Astrocyte of the hippocampus (primary cell): ENCODE measurements at places on chromosomes 5 and 9.

DNA sequence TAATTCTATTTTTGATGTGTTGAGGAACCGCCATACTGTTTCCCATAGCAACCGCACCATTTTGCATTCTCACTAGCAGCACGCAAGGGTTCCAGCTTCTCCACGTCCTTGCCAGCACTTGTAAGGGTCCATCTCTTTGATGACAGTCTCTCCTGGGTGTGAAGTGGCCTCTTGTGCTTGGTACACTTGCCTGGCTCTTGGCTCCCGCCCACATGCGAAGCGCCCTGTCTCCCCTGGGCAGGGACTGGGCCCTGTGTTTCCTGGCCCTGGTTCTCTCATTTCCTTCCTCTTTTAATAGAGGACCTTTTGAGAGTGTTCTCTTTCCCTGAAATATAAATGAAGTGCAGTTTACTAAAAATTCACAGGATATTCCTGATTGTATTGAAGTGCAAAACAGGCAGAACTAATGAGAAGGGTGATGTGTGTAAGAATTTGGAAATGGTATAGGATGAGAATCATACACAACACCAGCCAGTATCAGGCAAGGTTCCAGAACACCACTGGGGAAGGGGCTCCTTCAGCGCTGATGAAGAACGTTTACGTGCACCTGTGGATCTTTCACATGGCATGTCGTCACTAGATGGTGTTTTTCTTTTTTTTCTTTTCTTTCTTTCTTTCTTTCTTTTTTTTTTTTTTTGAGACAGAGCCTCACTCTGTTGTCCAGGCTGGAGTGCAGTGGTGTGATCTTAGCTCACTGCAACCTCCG is 73.0 kb downstream of the EHMT1 start:
- no peak for DNase-seq

GRCh38 chr5:56772767-56773166 is 42.6 kb upstream of the MAP3K1 start:
- DNase-seq: no peak

- DNase-seq: no peak
Measured at GRCh38 chr9:112033237-112034215, 136.9 kb downstream of the UGCG start.

DNA sequence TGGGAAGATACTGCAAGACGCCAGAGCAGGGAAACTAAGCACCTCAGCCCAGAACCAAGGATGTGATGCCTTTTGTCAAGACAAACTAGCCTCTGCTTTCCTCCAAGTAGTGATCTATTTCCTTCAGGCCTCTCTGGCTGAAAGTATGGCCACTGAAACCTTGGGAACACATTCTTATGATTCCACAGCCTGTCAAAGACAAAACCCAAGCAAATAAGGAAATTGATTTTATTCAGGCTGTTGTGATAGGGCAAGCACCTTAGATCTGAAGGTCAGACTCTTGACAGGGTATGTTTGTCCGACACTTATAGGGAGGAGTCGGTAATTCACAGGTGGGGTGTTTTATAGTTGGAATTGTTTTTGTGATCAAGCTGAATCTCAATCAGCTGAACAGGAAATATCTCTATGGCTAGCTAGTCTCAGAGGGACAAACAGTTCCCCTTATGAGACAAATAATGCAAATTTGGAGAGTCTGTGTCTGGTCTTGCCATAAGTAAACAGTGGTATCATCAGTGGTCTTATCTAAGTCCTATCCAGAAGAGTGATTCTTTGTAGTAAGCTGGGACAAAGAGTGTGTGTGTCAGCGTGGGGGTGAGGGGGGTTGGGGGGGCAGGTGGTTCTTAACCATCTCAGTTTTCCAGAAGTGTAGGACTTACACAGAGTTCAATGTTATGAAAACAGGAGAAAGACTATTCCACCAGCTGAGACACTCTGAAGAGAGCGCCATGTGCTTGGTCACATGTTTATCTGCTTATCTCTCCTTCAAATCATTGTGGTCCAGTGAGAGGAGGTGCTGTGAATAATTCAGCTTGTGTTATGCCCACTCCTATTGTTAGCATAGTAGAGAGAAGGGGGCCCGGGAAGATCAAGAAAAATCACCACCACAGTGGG is 6.7 kb upstream of the ZCCHC10 start:
- DNase-seq: peak; percentile 46

DNA sequence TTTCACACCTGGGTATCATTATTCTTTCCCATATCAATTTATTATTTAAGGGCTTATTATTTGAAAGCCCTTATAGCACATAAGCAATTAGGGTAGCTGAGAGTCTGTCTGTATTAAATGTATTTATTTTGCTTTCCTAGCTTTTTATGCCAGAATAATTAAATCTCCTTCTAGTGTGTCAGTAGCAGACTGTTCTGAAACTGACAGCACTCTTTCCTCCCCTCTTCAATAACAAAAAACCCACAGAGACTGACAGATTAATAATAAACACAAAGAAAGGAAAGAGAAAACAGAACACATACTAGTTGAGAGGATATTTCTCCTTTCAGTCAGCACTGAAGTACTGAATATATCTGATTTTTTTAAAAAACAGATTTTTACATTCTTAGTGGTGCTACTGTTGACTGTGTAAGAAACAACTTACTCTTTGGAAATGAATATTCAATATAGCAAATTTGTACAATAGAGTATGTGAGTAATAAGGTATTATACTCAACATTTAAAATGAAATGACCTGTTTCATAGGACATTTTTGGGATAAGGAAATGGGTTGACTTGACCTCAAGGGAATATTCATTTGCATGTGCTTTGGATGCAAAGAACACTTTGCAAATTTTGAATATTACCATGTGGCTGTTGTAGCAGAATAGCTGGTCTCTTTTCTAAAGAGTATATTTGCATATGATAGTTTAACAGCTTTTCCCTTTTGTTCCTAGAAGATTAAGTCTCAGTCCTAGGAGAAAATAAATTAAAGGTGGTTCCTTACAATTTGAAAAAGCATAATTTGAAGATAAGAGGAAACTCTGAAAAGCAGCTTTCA is 208.3 kb downstream of the SPATA31D1 start:
- DNase-seq: no peak

GRCh38 chr9:129612123-129612522 is 8.8 kb downstream of the C9orf50 start:
- DNase-seq: no peak

- peak; percentile 92 for DNase-seq
Measured at GRCh38 chr9:115650768-115651167, 502.8 kb upstream of the PAPPA start.

DNA sequence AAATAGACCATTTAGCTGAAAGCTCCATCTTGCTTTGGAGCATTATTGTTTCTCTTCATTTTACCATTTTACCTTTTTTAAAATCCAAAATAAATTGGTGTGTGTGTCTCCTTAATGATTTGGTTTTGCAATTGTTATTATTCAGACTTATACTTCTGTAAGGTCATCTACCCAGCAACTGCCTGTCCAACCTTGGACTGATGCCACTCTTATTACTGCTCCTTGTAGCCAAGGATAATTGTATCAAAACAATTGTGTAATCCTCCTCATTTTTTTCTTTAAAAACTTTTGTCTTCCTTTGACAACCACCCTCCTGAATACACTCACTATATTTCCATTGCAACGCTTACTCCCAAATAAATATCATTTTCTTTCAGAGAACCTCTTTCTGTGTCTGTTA is 30.3 kb upstream of the HMGCR start:
- DNase-seq: no peak

GRCh38 chr5:36640949-36641348 is 34.5 kb downstream of the SLC1A3 start:
- DNase-seq: no peak

- no peak for DNase-seq
Measured at GRCh38 chr9:76359365-76359764, 34.9 kb downstream of the RFK start.

GRCh38 chr5:133202066-133202665 is 150.4 kb downstream of the HSPA4 start:
- DNase-seq: no peak

DNA sequence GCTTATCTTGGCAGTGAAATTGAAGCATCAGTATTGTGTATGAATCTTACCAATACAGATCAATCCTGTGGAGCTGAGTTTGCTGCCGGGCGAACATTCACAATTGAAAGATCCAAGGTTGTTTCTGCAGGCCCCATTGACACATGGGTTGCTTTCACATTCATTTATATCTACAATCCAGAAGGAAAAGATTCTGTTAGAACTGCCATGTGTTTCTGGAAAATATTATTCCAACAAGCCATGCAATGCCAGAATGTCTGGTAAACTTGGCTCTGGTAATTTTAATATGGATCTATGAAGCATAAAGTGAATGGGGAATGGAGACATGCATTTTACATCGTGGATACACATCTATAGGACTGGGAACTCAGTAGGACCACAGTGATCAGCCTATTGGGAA is 180.8 kb downstream of the FBN2 start:
- DNase-seq: no peak

DNA sequence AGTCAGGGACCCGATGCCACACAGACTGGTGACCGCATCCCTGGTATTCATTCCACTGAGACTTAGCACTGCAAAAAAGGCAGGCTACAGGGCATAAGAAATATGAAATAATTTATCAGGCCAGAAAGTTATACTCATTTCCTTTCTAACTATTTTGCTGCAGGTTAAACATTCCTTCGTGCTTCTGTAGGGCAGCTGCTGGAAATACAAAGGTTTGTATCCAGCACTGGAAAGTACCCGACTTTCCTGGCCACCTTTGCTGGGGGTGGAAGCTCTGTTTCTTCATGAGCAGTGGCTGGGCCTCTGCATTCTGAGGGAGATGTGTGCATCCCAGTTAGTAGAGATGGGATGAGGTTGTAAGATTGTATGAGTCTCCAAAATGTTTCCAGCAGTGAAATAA is 478.6 kb upstream of the WWC1 start:
- no peak for DNase-seq

GRCh38 chr5:174101195-174101730 is 55.8 kb downstream of the NSG2 start:
- DNase-seq: no peak

GRCh38 chr5:40501711-40502444 is 177.8 kb upstream of the PTGER4 start:
- DNase-seq: no peak

- DNase-seq: peak; percentile 56
Measured at GRCh38 chr9:4964540-4964939, 20.5 kb upstream of the JAK2 start.

DNA sequence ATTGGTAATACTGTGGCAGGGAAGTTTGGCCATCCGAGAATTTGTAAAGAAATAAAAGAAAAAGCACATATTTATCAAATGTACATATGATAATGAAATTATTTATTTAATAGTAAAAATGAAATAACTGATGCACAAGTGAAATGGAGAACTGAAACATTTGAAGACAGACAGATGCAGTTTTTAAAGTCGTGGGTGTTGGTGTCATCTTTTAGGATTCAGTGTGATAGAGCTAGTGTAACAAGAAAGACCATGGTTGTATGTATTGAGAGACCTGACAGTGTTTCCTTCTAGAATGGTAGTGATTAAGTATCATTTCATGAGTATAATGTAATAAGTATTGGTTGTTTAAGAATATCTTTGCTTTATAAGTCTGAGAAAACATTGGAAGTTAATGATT is 2.4 kb downstream of the SEC61B start:
- no peak for DNase-seq

DNA sequence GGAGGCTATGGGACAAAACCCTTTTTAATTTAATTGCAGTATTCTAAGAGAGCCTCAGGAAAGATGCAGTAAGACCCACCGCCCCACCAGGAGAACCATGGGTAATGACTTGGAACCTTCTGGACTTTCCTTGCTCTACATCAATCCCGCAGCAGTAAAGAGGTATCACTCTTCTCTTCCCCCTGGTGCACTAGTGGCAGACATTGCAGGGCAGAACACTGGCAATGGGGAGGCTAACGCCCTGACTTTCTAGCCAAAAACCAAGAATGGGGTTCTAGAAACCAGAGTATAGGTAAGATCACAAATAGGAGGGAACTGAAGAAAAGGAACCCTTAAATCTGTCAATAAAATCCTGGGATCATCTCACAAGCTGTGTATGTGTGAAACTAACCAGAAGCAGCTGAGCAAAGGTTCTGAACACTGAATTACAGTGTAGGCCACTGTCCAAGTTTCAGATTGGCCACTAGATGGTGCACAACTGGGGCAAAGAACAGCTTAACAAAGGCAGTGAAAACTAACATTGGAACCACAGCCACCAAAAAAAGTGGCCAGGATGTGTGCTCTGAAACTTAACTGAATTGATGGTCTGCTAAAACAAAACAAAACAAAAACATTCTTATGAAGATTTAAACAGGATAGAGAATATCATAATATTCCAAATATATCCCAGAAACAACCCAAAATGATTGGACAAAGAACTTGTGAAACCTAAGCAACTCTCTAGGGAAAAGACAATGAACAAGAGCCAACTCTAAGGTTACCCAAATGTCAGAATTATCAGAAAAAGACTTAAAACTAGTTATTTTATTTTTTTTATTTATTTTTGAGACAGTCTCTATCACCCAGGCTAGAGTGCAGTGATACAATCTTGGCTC is 6.6 kb upstream of the FAM151B start:
- peak; percentile 62 for DNase-seq

- peak; percentile 7 for DNase-seq
Measured at GRCh38 chr9:109806506-109807115, 26.6 kb downstream of the PALM2AKAP2 start.

GRCh38 chr5:10914741-10915480 is 153.9 kb upstream of the DAP start:
- peak; percentile 55 for DNase-seq

DNA sequence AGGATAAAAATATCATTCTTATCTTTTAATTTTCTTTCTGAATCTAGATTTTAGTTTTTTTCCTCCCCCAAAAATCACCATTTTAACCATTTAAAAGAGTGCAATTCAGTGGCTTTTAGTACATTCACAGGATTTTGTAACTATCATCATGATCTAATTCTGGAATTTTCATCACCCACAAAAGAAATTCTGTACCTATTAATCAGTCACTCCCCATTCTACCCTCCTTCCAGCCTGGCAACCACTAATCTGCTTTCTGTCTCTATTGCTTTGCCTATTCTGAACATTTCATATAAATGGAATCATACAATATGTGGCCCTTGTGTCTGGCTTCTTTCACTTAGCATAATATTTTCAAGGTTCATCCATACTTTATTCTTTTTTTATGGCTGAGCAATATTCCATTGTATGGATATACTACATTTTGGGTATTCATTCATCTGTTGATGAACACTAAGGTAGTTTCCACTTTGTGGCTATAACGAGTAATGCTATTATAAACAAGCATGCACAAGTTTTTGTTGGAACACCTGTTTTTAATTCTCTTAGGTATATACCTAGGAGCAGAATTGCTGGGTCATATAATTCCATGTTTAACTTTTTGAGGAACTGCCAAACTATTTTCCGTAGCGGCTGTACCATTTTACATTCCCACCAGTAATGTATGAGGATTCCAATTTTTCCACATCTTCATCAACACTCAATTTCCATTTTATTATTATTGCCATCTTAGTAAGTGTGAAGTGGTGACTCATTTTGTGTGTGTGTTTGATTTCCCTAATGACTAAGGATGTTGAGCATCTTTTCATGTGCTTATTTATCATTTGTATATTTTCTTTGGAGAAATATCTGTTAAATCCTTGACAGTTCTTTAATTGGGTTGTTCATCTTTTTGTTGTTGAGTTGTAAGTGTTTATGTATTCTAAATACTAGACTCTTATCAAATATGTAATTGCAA is 340.3 kb downstream of the CWC27 start:
- DNase-seq: peak; percentile 40

GRCh38 chr9:89598926-89599325 is 5.9 kb upstream of the GADD45G start:
- DNase-seq: no peak

GRCh38 chr9:68643901-68644809 is 60.9 kb upstream of the PIP5K1B start:
- DNase-seq: no peak
